A673 (cell line): ENCODE measurements at places on chromosomes 1 and 21. TPM values are rescaled to one million over a fixed set of nuclear protein-coding genes. Genes with fewer than 3 reads are reported as not detected.
A peak's percentile ranks its signal among the peaks of the same experiment; 100 is the strongest.

Gene CLCA1
- total RNA-seq, result not detected in 2 replicates

Gene EDN2
- total RNA-seq, result not detected in 2 replicates

Gene FAM167B
- 0.35 TPM in 1 of 2 replicates, not detected in the other for total RNA-seq

Gene ATP1A4
- total RNA-seq, result not detected in 2 replicates

Gene ZNF691
- 13.5 and 14.2 TPM in 2 replicates for total RNA-seq

Gene LMOD1
- total RNA-seq, result 0.20 TPM in 1 of 2 replicates, not detected in the other

Gene HMCN1
- total RNA-seq, result 134 and 182 TPM in 2 replicates

Gene WNT3A
- not detected in 2 replicates for total RNA-seq

Gene USF1
- total RNA-seq, result 54.5 and 57.9 TPM in 2 replicates

Gene AMY1B
- not detected in 2 replicates for total RNA-seq

Gene PCSK9
- total RNA-seq, result 38.9 and 41.9 TPM in 2 replicates

DNA sequence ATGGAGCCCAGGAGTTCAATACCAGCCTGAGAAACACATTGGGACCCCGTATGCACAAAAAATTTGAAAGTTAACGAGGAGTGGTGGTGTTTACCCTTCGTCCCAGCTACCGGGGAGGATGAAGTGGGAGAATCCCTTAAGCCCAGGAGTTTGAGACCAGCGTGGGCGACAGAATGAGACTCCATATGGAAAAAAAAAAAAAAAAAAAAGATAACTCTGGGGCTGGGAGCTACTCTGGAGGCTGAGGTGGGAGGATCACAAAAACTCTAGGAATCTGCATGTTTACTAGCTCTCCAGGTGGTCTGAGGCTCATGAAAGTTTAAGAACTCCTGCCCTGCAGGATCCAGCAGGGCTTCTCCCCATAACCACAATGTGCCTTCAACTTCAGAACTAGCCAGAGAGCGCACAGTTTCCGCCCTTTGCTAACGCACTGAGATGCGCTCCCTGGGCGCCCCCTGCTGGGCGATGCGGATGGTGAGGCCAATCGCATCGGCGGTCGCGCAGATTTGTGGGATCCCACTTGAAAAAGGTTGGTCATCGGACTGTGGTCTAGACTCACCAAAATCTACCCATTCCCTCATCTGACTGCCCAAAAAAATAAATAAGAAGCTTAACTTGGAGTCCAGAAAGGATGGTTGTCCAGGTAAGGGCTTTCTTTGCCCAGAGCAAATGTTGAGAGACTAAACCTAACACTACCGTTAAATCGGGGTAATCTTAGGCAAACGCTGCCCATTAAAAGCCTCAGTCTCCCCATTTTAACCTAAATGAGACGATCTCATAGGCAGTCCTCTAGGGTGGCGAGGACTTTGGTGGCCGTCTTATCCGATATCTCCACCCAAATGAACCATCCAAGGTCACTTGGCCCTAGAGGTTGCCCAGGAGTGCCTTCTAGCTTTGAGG is 8.8 kb downstream of the ZNF683 start:
- no peaks in the 10 kb centered on the region for H3K36me3 ChIP-seq
- H3K4me3 ChIP-seq, result no peak overlapping the region
- peak; percentile 84 for DNase-seq
- H3K4me1 ChIP-seq, result no peaks in the 10 kb centered on the region
- H3K27ac ChIP-seq, result no peak overlapping the region

GRCh38 chr21:27291006-27291405 is 324.1 kb upstream of the ADAMTS5 start:
- no peaks in the 10 kb centered on the region for H3K27me3 ChIP-seq
- H3K4me1 ChIP-seq, result no peaks in the 10 kb centered on the region
- DNase-seq, result no peak
- H3K4me3 ChIP-seq, result no peak overlapping the region

- no peak for DNase-seq
- H3K4me1 ChIP-seq, result peaks cover 22% of the 10 kb centered on the region
- H3K27ac ChIP-seq, result no peak overlapping the region
- peaks cover 19% of the 10 kb centered on the region for H3K36me3 ChIP-seq
- H3K4me3 ChIP-seq, result no peak overlapping the region
- H3K27me3 ChIP-seq, result no peaks in the 10 kb centered on the region
These were observed 207.4 kb downstream of the GABPA start for GRCh38 chr21:25942135-25942534.

DNA sequence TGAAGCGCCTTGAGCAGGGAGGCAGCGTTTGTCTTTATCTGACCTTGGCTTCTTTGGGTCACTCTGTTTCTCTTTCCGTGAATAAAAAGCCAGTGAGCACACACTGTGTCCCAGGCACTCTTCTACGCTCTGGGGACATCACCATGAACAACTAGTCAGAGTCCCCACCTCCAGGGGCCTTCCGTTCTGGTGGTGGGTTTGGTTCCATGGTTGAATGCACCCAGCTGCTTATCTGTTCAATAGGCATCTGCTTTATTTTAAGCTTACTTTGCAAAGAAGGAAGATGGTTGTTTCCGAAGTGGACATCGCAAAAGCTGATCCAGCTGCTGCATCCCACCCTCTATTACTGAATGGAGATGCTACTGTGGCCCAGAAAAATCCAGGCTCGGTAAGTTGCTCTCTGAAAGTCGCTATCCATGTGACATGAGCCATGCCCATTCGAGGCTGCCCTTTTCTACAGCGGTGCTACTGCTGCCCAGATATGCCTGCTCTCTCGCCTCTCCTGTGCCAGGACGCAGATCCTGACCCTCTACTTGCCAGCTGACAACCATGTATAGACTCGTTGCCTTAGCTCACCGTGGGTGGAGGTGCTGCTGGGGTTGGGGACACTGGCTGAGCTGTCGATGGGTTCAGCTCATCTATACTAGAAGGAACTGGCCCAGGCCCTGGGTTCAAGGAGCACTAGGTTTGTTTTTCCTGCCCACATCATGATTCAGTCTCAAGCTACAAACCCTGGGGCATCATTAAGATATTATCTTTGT is 5.9 kb downstream of the MX1 start:
- no peaks in the 10 kb centered on the region for H3K36me3 ChIP-seq
- DNase-seq, result no peak
- H3K4me3 ChIP-seq, result no peak overlapping the region
- no peaks in the 10 kb centered on the region for H3K4me1 ChIP-seq

DNA sequence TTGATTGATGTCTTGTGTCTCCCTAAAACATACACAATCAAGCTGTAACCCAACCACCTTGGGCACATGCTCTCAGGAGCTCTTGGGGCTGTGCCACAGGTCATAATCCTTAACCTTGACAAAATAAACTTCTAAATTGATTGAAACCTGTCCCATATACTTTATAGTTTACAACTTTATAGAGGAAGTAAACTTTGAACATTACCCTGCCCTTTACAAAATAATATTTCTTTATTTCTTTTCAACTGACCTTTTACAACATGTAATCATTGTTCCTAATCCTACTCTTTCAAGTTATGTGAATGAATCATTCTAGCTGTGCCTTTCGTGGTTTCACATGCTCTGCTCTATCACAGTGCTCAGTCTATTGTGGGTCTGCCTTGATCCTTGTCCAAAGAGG is 118.3 kb upstream of the ATP1A1 start:
- no peak overlapping the region for H3K4me3 ChIP-seq
- DNase-seq, result no peak
- peaks cover 21% of the 10 kb centered on the region for H3K4me1 ChIP-seq
- no peaks in the 10 kb centered on the region for H3K36me3 ChIP-seq
- no peaks in the 10 kb centered on the region for H3K27me3 ChIP-seq

GRCh38 chr1:116529199-116529631 is 41.6 kb downstream of the CD58 start:
- H3K27ac ChIP-seq, result no peak overlapping the region
- DNase-seq, result no peak
- no peaks in the 10 kb centered on the region for H3K4me1 ChIP-seq
- H3K27me3 ChIP-seq, result no peaks in the 10 kb centered on the region
- H3K36me3 ChIP-seq, result no peaks in the 10 kb centered on the region
- H3K4me3 ChIP-seq, result no peak overlapping the region

- H3K4me1 ChIP-seq, result no peaks in the 10 kb centered on the region
- H3K27ac ChIP-seq, result no peak overlapping the region
- H3K4me3 ChIP-seq, result peak overlapping the region; percentile 39
- H3K36me3 ChIP-seq, result no peaks in the 10 kb centered on the region
These were observed 56.2 kb upstream of the RASAL2 start for GRCh38 chr1:178037510-178038253.

DNA sequence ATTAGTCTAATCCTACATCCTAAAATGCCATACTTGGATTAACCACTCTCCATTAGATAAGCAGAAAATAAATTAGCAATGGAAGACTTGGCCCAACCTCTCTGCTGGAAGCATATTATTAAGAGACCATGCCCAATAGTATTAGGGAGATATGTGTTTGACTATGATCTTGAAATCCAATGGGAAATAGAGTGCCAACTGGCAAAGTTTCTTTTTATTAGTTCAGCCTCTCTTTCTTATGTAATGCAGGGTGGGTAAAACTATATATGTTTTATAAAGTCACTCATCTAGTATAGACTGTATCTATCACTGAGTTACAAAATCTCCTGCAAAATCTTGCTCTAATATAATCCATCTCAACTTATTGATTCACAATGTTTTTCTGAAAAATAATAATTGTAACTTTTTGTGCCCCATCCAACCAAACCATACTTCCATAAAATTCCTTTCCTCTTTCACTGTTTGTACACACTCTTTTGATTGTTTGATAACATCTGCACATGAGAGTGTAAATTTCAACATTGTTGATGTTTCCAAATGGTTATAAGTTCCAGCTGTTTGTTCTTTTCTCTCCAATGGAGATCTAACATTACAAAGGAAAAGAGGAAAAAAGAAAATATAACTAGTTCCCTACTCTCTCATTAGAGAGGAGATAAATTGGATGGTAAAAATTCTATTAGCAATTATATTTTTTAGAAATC is 408.1 kb upstream of the ADGRL2 start:
- H3K36me3 ChIP-seq, result no peaks in the 10 kb centered on the region
- no peaks in the 10 kb centered on the region for H3K4me1 ChIP-seq
- no peak overlapping the region for H3K4me3 ChIP-seq
- no peak overlapping the region for H3K27ac ChIP-seq
- no peaks in the 10 kb centered on the region for H3K27me3 ChIP-seq

GRCh38 chr1:169724168-169724567 is 9.7 kb downstream of the SELE start:
- H3K27me3 ChIP-seq, result peaks cover 6% of the 10 kb centered on the region
- DNase-seq, result no peak
- no peak overlapping the region for H3K4me3 ChIP-seq
- no peaks in the 10 kb centered on the region for H3K4me1 ChIP-seq
- H3K27ac ChIP-seq, result no peak overlapping the region

DNA sequence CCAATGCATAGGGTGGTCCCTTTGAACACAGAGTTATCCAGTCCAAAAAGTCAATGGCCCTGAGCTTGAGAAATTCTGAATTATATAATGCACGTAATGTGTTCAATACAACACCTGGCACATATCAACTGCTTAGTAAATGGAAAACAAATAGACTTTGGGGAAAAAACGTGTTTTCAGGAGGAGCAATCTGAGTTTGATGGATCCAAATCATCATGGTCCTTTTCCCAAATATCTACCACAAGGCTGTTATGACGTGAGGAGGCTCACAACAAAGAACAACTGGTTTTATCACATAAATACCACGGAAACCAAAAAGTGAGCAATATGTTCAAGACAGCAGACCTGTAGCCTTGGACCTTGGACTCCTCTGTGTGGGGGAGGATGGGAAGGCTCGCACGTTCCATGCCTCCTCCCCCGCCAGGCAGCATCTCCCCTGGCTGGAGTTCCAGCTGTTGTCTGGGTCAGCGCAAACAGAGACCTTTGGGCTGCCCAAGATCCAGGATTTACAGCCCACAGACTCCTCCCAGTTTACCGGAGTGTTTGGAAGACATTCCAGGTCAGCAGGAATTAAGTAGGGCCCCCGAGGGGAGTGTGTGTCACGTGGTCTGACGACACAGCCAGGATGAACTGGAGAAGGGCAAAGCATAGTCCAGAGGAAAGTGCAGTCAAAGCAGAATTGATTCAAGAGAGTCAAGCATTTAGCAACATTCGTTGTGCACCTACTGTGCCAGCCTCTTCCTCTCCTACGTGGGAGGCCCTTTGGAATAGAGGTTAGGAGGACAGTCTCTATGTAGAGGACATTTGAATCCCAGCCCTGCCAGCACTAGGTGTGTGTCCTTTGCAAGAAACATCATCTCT is 32.2 kb upstream of the MED18 start:
- H3K4me1 ChIP-seq, result peaks cover 7% of the 10 kb centered on the region
- H3K27me3 ChIP-seq, result no peaks in the 10 kb centered on the region
- peak overlapping the region; percentile 21 for H3K4me3 ChIP-seq
- no peaks in the 10 kb centered on the region for H3K36me3 ChIP-seq
- H3K27ac ChIP-seq, result no peak overlapping the region

DNA sequence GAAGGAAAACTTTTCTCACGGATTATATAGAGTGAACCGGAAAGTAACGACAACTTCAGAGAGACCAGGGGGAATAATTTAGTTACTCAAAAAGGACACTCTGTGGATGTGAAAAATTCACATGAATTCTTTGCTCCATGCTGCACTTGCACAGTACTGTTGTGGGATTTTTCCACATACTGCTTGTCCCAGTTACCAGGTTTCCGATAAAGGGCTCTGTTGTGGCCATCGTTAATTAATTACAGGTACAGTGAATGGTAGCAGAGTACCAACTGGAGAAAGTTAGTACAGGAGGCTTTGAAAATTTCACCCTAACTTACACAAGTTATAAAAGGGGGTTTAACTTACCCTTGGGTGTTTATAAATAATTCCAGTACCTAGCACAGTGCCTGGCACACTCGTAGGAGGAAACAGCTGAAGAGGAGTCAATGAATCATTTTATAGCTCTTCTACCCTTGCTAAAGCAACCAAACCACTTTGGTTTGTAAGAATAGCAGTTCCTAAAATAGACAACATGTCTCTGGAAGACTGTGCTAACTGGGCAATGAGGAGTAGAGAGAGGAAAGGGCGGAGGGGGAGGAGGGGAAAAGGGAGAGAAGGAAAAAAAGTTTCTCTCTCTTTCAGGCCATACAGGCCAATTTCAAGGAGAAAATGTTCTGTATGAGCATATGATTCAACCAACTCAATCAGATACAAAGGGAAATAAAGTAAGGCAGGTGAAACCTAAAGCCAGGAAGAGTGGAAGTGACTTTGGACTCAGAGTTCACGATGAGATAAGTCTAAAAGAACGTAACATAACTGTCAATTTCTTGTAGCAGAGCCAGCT is 98.3 kb upstream of the MAGI3 start:
- DNase-seq, result no peak
- H3K27ac ChIP-seq, result no peak overlapping the region
- no peak overlapping the region for H3K4me3 ChIP-seq
- H3K36me3 ChIP-seq, result no peaks in the 10 kb centered on the region
- no peaks in the 10 kb centered on the region for H3K4me1 ChIP-seq

DNA sequence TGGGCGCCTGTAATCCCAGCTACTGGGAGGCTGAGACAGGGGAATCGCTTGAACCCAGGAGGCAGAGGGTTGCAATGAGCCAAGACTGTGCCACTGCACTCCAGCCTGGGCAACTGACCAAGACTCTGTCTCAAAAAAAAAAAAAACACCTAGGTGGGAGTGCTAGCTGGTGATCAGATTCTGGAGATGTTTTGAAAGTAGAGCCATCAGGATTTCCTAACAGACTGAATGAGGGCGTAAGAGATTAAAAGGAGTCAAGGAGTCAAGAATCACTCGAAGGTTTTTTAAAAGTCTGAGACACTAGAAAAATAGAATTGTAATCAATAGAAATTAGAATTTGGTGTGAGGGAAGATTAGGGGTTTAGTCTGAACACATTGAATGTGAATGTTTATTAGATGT is 73.8 kb downstream of the HSF2BP start:
- DNase-seq, result no peak
- no peak overlapping the region for H3K4me3 ChIP-seq
- peak overlapping the region; percentile 77 for H3K27ac ChIP-seq
- no peaks in the 10 kb centered on the region for H3K27me3 ChIP-seq
- H3K36me3 ChIP-seq, result no peaks in the 10 kb centered on the region
- H3K4me1 ChIP-seq, result peaks cover 20% of the 10 kb centered on the region
